ENCODE measurements at places on chromosomes 4 and X.

GRCh38 chrX:117969782-117970181 is 146.8 kb downstream of the KLHL13 start:
- no peak for DNase-seq

GRCh38 chrX:139795196-139795595 is 87.2 kb upstream of the MCF2 start:
- no peak for DNase-seq

DNA sequence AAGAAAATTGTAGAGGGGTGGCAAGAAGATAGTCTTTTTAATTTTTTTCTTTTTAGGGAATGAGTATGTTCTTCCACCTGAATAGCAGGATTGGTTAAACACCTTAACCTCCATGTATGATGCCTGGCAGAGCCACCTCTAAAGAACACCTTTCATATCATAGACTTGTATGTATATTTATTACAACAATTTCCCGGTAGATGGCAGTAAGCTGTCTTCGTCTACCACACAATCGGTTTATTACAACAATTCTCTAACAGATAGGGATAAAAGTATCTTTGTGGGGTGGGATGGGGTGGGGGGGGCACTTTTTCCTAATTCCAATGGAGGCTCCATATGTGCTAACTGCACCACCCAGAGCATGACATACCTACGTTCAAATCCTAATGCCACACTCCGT is 255.5 kb downstream of the LDB2 start:
- DNase-seq: no peak

DNA sequence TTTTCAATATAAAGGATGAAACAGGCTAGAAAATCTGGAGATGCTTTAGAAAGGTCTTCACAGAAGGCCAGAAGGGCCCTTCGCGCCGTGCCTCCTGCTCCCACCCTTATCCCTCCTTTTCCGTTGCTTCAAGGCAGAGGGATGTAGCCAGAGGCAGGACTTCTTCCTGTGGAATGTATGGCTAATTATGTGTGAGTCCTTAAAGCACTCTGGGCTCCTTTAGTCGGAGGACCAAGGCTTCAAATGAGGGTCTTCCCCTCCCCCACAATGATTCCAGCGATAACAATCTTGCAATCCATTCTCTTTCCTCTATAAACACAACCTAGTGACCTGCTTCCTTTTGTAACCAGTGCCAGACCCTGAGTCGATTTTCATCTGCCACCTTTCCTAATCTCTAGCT is 103.5 kb downstream of the GPC3 start:
- no peak for DNase-seq

DNA sequence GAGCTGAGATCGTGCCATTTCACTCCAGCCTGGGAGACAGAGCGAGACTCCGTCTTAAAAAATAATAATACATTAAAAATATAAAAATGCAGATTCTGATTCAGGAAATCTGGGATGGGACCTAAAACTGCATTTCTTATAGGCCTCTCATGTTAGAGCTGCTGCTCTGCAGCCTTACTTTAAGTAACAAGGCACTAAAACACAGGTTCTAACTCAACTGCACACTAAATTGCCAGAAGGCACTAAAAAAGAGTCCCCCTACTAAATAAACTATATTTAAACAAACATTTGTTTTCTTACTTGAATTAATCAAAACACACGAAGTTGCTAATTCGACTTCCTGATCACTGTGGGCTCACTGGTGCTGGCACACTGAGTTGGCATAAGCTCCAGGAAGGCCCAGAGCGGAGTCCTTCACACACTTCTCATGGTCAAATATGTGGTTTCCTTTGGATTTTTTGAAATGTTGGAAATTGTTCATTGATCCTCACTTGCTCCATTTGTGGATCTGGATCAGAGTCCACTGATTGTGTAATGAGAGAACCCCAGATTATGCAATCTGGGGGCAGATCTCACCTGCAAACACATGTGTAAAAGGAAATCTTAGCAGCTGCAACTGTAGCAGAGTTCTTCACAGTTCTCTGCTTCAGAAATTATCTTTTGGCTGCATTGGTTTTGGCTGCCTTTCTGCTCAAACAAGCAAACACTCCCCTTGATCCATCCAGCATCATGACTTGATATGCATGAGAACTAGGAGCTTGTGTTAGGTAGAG is 59.3 kb downstream of the AFF1 start:
- DNase-seq: no peak

DNA sequence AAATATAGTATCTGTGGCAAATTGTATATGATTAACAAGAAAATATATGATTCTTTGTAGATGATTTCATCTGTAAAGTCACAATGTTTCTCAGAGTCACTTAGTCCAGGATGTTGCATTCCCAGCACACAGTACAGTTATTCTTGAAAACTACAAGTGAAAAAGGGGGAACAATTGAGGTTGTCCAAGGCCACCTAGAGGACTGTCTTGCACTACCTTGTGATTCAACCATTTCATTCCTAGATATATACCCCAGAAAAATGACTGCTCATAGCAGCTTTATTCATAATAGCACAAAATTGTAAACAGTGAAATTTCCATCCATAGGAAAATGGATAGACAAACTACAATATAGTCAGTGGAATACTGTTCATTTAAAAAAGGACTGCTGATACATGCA is 16.0 kb downstream of the C4orf33 start:
- DNase-seq: no peak

All from kidney glomerular epithelial cell (primary cell).